Hematopoietic multipotent progenitor cell treated with erythropoietin and hydrocortisone succinate and interleukin-3 and kit ligand, for 17 days (in vitro differentiated cells): ENCODE measurements at places on chromosomes 3 and 15.

DNA sequence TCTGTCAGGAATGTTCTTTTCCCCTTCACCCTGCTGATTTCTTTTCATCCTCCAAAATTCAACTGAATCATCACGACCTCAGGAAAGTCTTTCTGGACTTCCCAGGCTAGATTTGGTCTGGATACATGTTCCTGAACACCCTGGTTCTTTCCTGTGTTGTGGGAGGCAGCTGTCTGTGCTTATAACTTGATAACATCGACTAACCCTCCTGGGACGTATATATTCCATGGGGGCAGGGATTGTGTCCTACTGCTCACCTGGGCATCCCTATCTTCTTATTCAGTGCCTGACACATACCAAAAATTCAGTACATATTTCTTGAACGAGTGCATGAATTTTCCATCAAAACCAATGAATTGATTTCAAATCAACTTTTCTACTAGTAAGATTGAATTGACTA, 47.6 kb upstream of the MEF2A start:
- no peak for DNase-seq

- DNase-seq, result no peak
These were observed 31.0 kb upstream of the THSD4 start for GRCh38 chr15:71084264-71084663.

DNA sequence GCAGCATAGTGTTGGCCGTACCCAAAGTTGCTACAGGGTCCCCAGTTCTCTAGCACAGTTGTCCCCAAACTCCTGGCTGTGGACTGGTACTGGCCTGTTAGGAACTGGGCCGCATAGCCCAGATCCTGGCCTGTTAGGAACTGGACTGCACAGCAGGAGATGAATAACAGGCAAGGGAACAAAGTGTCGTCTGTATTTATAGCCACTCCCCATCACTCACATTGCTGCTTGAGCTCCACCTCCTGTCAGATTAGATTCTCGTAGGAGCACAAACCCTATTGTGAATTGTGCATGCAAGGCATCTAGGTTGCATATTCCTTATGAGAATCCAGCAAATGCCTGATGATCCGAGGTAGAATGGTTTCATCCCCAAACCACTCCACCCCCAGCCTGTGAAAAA, 604.0 kb upstream of the LMCD1 start:
- no peak for DNase-seq

GRCh38 chr3:157782236-157782635, 279.0 kb upstream of the VEPH1 start:
- DNase-seq, result no peak

- no peak for DNase-seq
These were observed 39.5 kb downstream of the TCF12 start for GRCh38 chr15:56957812-56958406.

- DNase-seq, result no peak
These were observed 526.3 kb downstream of the OTOL1 start for GRCh38 chr3:162022911-162023310.
